ENCODE measurements at places on chromosomes 2 and 18.

DNA sequence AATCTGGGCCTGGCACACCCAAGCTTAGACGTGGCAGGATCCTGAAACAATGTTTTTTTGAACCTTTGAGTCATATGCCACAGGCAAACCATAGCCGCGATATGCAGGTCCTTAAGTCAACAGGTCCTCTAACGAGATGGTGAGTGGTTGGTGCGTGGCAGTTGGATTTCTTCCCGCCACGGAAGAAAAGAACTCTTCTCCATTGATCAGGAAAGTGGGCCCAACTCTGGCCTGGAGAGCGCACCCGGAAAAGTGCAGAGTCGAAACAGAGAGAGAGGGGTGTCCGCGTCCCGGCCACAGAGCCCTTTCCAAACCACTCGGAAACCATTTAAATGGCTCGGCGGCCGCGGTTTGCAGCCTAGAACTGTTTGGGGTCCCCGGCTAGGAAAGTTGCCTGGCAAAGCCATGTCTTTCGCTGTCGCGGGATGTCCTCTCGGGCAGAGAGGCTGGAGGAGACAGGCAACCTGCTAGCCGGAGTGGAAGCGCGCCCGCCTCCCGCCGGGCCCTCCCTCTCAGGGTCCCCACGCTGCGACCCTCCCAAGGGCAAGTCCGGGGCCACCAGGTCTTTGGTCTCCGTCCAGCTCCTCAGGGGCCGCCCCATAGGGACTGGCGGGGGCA, 777 bp downstream of the GALNT3 start:
- DNase-seq: no peak

- DNase-seq: no peak
These were observed 167.2 kb downstream of the DDX1 start for GRCh38 chr2:15758848-15759247.

DNA sequence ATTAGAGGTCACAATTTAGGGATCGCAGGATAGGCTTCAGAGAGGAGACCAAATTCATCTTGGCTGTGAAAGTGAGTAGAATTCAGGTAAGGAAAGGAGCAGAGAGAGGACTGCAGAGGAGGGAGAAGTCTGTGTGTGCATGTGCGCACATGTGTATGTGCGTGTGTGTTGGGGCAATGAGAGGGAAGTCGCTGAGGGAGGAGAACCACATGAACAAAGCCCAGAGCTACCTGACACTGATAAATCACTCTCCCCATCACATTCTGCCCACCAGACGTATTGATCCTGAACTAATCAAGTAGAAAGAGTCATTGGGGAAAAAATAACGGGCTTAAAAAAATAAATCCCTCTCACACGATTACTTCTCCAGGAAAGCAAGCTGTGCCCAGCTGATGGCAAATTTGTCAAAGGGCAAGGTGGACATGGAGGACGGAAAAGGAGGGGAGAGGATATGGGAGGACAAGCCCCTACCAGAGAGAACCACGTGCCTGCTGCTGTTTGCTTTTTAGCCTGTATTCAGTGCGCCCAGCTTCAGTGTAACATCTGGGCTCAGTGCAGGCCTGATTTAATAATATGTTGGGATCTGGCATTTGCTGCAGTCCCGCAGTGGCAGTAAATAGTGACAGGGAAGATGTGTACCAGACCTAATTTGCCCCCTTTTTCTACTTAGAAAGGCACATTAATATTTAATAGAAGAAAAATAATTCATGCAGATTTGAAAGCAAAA, 307.5 kb downstream of the C1D start:
- no peak for DNase-seq

GRCh38 chr18:6559296-6559695, 144.6 kb upstream of the L3MBTL4 start:
- DNase-seq: no peak

DNA sequence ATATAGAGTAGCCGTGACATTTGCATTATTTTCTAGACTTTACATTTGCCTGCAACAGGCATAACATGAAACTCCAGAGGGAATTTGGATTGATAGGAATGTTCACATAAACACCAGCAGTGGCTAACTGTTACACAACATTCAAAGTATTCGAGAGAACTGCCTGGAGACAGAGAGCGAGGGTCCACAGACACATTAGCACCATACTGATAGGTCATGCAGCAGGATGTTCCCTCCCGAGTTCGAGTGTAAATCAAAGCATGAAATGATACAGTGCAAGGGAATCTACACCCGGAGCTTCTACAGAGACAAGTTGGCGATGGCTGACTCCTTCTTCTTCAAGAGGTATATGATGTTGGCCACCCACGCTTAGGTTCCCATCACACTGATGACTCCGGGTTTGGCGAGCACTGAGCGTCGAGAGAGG, 89.5 kb downstream of the COL6A3 start:
- no peak for DNase-seq

DNA sequence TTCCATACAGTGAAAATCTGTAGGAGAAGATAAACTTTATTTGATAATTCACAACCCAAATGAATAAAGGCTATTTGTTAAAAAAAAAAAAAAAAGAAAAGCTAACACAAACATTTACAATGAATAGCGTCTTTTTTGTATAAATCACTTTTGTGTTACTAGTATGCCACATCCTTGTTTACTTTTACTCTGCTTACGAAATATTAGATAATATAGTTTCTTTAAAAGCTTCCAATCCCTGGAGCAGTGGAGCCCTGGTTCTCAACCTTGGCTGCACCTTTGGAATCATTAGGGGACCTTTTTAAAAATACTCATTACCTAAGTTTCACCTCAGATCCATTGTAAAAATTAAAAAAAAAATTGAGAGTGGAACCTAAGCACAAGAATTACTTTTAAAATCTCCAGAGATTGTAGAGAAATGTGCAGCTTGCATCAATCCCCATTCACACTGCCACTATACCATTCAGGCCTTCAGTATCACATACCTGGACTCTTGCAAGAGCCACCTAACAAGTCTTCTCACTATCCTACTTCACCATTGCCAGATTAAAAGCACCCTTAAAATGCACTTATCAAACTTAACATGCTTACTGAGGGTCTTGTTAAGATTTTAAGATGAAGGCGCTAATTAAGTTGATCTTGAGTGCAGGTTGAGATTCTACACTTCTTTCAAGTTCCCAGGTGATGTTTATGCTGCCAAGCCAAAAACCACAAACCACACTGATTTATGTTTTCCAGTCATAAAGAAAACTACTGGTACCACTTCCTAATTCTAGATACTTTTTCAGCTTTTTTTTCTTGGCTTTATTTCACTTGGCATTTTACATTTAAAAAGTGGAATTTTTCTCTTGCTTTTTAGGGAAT, 59.7 kb upstream of the ZC3H15 start:
- no peak for DNase-seq
